Body of pancreas (tissue), 4 donors: ENCODE measurements at places on chromosomes 4 and X. TPM values are rescaled to one million over a fixed set of nuclear protein-coding genes. Genes with fewer than 3 reads are reported as not detected.
A peak's percentile ranks its signal among the peaks of the same experiment; 100 is the strongest.

The ZNF185 gene
- 2.0 TPM for total RNA-seq

The ITIH6 gene
- total RNA-seq = not detected

The SULT1B1 gene
- total RNA-seq = 4.0 TPM

The AMMECR1 gene
- total RNA-seq = 6.5 TPM

The RHOH gene
- 2.9 TPM for total RNA-seq

The WDR44 gene
- 9.9 TPM for total RNA-seq

The PCGF3 gene
- total RNA-seq = 16.8 TPM

The FDCSP gene
- not detected for total RNA-seq

The GUCY1A1 gene
- total RNA-seq = 7.6 TPM

The CFAP47 gene
- 0.78 TPM for total RNA-seq

The SYTL4 gene
- 19.1 TPM for total RNA-seq

The SLC9B1 gene
- total RNA-seq = not detected

The GAGE1 gene
- total RNA-seq = not detected

The AKAP14 gene
- total RNA-seq = not detected

The COL25A1 gene
- total RNA-seq = 0.26 TPM

The SORCS2 gene
- 0.33 TPM for total RNA-seq

The MAML3 gene
- total RNA-seq = 11.2 TPM

The JCHAIN gene
- total RNA-seq = 13.2 TPM

DNA sequence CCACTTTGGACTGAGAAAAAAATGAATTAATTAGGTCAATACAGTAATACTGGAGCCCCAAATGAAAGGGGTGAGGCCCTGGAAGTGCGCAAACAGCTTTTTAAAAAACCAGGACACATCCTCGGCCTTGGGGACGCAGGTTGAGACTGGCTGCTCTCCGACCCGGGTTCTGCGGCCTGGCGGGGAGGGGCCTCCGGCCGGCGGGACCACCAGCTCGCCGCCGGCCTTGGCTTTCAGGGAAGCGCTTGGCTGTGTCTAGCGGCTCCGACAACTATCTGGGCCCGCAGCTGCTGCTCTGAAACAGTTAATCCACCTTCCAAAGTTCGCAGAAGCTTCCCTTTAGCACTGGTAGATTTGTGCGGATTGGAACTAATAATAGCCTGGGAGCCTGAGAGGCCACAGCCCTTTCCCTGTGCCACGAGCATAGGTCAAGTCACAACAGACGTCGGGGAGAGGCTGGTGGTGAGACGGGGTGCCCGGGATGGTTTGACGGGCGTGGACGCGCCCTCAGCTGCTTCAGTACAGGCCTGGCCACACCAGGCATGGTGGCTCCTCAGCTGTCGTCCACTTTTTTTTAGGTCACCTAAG, 1.1 kb upstream of the SEL1L3 start:
- DNase-seq = no peak

GRCh38 chr4:13470379-13470778, 13.8 kb downstream of the RAB28 start:
- no peak for DNase-seq

DNA sequence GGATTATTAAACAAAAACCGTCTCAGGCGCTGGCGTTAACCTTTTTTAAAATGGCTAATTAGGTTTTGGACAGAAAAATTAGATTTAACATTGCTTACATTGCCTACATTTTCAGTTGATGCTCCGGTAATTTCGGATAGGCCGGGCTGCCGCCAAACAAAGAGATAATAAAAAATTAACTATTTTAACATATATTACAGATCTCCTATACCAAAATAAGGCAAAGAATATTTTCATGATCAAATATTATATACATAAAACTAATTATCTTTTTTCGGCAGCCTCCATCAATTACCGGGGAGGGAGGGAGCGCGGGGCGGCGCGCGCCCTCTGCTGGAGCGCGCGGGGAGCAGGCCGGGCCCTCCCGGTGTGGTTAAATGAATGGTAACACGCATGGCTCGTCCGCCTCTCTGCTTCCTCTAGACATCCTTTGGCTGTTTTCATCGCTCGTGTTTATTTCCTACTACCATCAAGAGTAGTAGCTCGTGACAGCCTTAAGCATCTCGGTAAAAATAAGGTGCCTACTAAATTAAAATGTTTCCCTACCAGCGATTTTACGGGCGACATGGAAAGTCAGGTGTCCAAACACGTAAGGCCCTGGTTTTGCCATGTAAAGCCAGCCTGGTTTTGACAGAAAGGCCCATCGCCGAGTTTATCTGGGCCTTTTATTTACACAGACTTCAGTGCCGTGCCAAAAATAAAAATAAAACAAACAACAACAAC, 52.4 kb upstream of the TMEM33 start:
- DNase-seq = no peak

DNA sequence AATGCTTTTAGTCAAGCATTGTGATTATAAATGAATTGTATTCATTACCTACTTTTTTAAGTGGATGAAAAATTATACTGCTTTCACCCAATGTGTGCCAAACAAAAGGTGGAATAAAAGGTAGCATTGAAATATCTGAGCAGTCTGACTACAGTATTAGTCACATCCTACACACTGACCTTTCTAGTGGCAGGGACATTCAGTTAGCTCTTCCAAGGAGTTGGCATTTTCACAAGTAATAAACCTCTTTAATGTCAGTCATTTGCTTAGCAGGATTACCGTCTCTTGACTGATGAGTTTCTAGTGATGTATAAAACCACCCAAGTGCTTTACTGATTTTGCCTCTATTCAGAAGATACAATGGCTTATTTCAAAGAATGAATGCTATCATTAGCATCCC, 687.9 kb downstream of the ARAP2 start:
- no peak for DNase-seq

DNA sequence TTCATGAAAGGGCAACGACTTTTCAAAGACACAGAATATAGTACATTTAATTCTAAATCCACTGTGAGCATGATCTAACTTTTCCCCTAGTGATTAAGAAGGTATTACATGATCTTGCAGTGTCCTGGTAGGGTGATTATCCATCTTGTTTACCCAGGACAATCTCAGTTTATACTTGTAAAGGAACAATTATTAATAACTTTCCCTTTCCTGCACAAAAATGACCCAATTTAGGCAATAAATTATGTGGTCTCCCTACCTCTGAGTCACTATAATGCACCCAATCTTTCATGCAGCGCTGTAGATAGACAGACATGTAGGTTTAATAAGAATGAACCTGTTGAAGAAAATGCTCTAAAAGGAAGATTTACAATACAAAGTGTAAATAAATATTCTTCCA, 22.7 kb downstream of the UNC5C start:
- DNase-seq = no peak

DNA sequence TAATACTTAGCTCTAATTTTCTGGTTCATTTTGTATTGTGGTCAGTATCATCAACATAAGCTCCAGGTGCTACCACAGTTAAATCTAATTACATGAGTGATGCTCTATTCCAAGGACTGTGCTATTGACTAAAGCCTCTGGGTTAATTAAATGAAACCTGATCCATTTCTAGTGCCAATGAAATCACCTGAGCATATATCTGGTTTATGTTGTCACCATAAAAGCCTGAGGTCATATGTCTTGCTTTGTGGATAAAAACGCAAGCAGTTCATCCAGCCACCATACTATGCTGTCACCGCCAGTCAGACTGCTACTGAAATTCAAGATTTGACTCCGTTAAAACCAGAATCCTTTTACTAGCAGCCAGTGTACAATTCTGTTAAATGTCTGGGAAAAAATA, 64.2 kb upstream of the ZNF518B start:
- no peak for DNase-seq

- no peak for DNase-seq
Measured at GRCh38 chr4:65893957-65894755, 223.9 kb upstream of the EPHA5 start.

DNA sequence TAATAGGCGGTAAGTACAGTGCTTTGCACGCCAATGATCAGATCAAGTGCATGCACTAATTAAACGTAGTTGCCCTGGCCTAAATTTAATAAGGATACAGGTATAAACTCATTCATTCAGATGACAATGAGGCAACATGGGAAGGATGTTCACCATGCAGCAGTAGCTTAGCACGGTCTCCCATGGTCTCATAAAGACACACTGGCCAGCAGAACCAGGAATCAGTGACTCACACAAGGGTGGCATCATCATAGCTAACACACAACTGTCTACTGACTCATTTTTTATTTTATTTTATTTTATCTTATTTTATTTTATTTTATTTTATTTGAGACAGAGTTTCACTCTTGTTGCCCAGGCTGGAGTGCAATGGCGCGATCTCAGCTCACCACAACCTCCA, 42.7 kb downstream of the TMEM156 start:
- no peak for DNase-seq

DNA sequence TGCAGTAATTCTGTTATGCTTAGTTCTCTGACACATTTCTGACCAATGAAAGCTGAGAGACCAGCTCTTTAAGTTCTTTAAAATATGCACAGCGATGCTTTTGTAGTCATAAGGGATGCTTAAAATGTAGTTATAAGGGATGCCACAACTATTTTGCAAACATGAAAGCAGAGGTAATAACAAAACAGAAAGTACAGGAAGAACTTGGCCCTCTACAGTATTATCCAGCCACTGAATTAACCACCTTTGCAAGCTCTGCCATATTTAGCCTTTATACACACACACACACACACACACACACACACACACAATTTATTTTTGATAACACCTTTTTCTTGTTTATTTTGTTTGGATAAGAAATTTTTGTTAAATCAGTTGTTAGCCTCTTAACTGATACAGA, 590.0 kb downstream of the FAT4 start:
- DNase-seq = no peak

- DNase-seq = no peak
Measured at GRCh38 chrX:44733931-44734330, 109.9 kb upstream of the DUSP21 start.

GRCh38 chr4:135605076-135605475, 1403.5 kb upstream of the PABPC4L start:
- no peak for DNase-seq

DNA sequence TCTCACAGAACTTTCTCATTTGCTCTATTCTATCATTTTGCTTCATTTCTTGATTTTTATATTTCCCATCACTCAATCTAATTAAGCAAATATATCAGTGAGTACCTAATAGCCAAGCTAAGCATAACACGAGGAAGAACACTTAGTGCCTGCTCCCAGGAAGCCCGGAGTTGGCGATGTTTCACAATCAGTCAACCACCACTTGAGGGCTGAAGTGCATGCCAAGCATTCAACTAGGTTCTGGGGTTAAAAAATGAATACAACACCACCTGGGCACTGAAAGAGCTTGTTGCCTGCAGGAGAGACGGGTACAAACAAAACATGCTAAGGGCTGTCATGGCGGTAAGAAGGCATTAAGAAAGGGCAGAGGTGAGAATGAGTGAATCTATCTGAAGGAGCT, 47.5 kb downstream of the UCHL1 start:
- peak; percentile 23 for DNase-seq

DNA sequence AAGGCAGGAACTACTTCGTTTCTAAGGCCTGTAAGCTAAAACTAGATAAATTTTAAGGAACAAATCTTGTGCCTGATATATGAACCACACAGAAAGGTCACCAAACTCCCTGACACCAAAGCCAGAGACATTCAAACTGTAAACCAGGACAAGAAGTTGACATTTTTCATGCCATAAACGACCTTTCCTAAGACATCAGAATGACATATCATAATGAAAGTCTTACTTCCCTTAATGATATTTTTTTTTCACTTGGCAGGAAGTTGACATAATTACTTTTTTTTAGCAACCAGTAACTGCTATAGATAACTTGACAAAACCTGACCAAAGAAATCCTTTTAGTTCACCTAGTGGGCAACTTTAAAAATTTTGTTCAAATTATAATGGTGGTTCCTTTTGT, 231.5 kb upstream of the AGTR2 start:
- DNase-seq = no peak

GRCh38 chr4:52750819-52751486, at the start of gene ERVMER34-1:
Gene ERVMER34-1, minus strand, starts transcription at chr4:52751425. Its CDS starts 5,905 bp downstream, at chr4:52745520.
- peak; percentile 37 for DNase-seq

- DNase-seq = peak; percentile 3
Measured at GRCh38 chrX:84046403-84046984, 141.5 kb downstream of the RPS6KA6 start.

DNA sequence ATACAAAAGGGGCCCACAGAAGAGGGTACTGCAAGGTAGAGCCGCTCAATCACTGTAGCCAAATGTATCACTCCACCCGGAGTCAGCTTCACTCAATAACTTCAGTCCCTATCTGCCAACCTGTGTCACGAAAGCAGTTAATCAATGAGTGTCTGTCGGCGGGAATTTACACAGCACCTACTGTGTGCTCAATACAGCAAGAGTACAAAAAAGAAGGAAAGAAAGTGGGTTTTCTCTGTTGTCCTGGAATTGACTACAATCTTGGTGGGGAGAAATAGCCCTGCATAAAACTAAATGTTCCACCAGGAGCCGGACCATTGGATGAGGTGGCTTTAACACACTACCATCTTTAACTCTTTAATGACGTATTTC, 780 bp upstream of the NKRF start:
- no peak for DNase-seq

- peak; percentile 100 for DNase-seq
Measured at GRCh38 chrX:318739-319578, at the start of gene GTPBP6. Gene GTPBP6, minus strand, starts transcription at chrX:318796. Its CDS starts 9 bp downstream, at chrX:318787.

- peak; percentile 18 for DNase-seq
Measured at GRCh38 chrX:93874554-93874953, 200.5 kb downstream of the FAM133A start.

- DNase-seq = no peak
Measured at GRCh38 chr4:57355101-57355665, 245.0 kb upstream of the IGFBP7 start.

- DNase-seq = no peak
Measured at GRCh38 chr4:91340822-91341221, 962.9 kb upstream of the GRID2 start.

GRCh38 chrX:42846741-42847140, 68.8 kb upstream of the PPP1R2C start:
- no peak for DNase-seq
